ENCODE measurements at places on chromosomes 7 and 10.

DNA sequence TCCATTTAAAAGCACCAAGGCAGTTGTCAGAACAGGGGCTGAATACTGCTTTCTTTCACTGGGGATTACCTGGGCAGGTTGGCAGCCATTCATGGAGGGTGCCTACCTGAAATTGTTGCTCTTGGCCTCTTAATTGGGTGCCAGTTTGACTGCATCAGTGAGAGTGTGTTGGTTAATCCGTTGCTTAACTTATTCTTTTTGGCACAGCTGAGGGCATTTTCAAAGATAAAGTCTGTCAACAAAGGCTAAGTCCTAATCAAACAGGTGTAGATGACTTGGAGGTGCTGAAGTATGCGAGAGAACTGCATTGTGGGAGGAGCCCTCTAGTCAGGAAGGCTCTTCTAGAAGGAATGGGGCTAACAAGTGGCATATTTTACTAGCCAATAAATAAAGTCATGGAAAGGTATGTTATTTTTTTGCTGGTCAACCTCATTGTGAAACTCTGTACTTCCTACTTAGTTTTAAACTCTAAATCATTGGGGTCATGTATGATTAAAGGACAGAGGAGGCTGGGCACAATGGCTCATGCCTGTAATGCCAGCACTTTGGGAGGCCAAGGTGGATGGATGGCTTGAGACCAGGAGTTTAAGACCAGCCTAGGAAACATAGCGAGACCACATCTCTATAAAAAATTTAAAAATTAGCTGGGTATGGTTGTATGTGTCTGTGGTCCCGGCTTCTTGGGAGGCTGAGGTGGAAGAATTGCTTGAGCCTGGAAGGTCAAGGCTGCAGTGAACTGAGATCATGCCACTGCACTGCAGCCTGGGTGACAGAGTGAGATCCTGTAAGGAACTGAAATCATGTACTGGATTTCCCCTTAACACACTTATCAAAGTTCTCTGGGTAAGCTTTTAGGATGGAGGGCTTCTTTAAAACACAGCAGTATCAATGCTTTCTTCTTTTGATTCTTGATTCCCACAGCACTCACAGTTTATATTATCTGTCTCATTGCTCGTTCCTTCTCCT is 134.1 kb downstream of the LRMDA start:
- no peak for DNase-seq

- peak; percentile 45 for DNase-seq
These were observed 127.3 kb downstream of the TRIL start for GRCh38 chr7:28830846-28831245.

GRCh38 chr7:68512466-68512865 is 1085.8 kb upstream of the AUTS2 start:
- no peak for DNase-seq

DNA sequence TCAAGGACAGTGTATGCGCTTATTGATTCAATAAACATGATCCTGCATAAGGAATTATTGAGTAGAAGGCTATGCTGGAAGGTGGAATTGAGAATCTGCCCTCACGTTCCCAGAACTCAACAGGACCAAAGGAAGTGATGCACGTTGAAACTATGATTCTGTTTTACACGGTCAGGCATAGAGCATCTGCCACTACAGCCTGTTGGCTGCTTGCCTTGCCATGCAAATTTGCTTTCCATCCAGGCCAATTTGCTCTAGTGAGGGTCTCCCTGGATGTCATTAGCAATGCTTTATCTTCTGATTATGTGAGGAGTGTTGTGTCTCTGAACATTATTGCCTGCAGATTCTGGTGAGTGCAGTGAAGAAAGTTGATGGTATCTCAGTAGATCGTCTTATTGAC is 132.9 kb downstream of the ADRA2A start:
- no peak for DNase-seq

DNA sequence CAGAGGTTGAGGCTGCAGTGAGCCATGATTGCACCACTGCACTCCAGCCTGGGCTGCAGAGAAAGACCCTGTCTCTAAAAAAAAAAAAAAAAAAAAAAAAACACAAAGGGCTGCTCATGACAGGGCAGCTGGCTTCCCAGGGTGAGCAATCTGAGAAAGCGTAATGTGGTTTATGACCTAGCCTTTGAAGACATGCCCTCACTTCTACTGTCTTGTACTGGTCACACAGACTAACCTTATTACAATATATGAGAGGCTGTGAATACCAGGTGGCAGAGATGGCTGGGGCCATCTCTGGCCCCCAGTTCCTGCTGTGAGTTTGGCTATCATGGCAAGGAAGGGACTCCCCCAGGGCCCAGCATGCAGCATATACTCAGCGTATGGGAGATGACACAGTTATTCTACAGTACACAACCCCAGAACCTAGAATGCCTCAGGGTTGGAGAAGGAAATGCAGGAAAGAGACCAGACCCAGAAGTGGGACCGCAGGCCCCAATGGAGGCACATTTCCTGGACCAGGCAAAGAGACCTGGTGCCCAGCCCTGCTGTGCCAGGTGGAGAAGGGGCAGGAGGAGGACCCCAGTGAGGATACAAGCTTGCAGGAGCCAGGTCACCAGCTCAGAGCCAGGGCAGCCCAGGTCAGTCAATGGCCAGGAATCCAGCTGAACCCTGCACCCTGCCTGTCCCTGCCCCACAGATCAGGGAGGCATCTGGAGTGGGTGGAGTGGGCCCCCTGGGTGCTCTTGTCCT is 26.3 kb downstream of the NPTX2 start:
- DNase-seq = no peak

DNA sequence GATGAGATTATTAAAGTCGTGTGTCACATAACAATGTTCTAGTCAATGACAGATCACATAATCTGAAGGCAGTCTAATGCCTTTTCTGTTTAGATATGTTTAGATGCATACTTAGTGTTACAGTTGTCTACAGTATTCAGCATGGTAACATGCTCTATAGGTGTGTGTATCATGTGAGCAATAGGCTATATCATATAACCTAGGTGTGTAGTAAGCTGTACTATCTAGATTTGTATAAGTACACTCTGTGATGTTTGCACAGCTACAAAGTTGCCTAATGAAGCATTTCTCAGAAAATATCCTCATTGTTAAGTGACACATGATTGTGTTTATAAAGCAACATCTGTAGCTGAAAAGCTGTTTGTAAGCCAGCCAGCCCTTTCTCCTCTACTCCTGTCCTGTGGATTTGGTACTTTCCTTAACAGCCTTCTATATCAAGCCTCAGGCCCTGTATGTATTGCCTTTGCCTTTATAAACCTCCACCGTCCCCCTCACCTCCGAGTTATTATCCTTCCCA is 6.3 kb downstream of the HECTD2 start:
- DNase-seq = no peak

- DNase-seq = peak; percentile 33
These were observed 92.9 kb upstream of the SH2B2 start for GRCh38 chr7:102193806-102194205.

DNA sequence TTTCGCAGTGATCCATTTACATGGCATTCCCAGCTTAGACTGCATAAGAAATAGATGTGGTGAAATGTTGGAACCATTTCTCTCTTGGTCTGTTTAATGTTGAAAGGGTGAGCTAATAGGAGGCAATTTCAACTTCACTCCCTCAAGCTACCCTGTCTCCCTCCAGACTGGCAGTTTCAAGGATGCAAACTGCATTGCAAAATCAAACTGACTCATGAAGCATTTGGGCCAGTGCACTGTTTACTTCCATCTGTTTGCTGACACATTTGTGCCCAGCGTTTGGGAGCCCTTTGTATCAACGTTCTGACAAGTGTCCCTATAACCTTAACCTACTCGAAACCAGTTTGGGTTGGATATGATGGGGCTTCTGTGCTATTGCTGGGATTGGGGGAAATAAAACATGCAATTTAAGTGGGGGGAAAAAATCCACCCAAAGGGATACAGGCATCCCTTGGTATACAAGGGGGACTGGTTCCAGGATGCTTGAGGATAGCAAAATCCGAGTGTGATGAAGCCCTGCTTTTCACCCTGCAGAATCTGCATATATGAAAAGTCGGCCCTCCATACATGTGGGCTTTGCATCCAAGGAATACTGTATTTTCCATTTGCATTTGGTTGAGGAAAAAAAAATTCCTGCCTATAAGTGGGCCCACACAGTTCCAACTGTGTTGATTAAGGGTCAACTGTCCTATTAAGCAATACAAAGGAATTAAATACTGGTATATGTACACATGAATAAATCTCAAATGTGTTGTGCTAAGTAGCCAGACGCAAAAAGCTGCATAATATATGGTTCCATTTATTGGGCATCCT is 15.6 kb downstream of the RHEB start:
- DNase-seq = peak; percentile 72

DNA sequence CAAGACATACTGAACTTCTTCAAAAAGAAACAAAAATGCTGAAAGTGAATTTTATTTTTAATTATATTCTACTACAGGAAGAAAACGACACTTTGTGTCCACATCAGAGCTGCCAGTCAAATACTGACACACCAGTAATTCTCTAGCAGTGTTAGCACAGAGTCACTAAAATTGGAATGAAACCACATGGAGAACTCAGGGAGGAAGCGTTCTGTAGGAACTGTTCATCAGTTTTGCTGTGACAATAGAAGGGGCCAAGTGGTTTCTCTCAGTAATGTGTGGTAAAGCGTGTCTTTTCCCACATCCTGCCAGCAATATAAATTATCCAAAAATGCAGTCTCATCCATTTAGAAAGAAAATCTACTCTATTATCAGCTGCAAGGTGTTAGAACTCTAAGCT is 683.3 kb downstream of the GRM8 start:
- DNase-seq = no peak

- no peak for DNase-seq
These were observed 97.4 kb downstream of the ELFN1 start for GRCh38 chr7:1767524-1767923.
